ENCODE measurements at places on chromosomes 16 and 17.

DNA sequence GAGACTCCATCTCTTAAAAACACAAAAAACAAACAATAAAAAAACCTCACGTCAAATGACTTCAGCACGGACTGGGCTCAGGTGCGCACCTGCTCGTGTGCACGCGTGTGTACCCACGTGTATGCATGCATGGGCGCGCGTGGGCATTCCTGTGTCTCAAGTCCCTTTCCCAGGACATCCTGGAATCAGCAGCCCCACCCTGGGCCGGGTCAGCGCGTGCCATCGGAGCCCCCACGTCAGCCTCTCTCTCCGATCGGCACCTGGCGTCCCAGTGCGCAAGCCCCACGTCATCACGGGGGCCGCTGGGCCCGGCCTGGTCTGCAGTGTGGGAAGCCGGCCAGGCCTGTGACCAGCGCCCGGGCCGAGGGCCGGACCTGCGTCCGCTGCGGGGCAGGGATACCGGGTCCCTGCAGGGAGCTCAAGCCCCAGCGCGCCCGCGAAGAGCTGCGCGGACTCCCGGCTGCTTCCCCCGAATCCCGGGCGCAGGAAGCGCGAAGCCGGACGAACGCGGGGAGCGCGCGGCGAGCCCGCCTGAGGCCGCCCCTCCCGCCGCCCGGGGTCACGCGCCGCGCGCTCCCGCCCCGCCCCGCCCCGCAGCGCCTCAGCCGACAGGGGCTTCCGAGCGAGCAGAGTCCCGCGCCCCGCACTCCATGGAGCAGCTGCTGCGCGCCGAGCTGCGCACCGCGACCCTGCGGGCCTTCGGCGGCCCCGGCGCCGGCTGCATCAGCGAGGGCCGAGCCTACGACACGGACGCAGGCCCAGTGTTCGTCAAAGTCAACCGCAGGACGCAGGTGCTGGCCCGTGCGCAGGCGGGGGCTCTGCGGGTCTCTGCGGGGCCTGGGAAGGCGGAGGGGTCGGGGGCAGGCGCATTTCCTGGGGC, at the start of gene FN3K:
Gene FN3K, plus strand, starts transcription at position 629 of the 880 bp plus-strand sequence. Its CDS starts 22 bp downstream, at position 651.
- peak; percentile 60 for DNase-seq

- no peak for DNase-seq
These were observed 44.1 kb upstream of the DOC2B start for GRCh38 chr17:225551-225950.

- DNase-seq = no peak
These were observed 1.8 kb downstream of the RUNDC3A start for GRCh38 chr17:44310188-44310587.

GRCh38 chr16:35492225-35492624, 2032.8 kb downstream of the TP53TG3F start:
- DNase-seq = no peak

- DNase-seq = no peak
These were observed 9.4 kb downstream of the ZNF469 start for GRCh38 chr16:88392111-88392510.

DNA sequence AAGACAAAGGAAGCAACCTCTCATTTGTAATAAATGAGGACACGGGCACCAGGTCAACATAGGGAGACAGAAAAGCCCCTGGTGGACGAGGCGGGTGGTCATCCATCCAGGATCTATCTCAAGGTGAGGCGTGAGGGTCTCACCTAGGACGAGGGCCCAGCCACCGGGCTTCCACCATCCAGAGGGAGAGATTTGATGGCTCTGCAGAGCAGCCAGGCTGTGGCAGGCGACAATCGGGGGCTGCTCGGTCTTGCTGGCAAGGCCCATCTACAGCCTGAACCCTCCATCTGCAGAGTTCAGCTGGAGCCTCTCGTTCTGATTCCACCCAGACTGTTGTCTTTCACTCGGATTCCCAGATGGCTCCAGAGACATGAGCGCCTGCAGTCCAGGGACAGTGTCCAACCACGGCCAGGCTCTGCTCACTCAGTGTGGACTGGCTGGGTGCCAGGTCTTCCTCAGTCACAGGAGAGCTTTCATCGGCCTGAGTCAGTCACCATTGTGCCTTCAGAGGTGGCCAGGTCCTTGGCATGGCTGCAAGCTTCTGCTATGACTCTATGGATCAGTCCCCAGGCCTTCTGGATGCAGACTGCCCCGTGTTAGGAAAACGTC, 5.9 kb downstream of the LITAFD start:
- no peak for DNase-seq

GRCh38 chr17:60231691-60232090, 81.9 kb downstream of the CA4 start:
- DNase-seq = no peak

DNA sequence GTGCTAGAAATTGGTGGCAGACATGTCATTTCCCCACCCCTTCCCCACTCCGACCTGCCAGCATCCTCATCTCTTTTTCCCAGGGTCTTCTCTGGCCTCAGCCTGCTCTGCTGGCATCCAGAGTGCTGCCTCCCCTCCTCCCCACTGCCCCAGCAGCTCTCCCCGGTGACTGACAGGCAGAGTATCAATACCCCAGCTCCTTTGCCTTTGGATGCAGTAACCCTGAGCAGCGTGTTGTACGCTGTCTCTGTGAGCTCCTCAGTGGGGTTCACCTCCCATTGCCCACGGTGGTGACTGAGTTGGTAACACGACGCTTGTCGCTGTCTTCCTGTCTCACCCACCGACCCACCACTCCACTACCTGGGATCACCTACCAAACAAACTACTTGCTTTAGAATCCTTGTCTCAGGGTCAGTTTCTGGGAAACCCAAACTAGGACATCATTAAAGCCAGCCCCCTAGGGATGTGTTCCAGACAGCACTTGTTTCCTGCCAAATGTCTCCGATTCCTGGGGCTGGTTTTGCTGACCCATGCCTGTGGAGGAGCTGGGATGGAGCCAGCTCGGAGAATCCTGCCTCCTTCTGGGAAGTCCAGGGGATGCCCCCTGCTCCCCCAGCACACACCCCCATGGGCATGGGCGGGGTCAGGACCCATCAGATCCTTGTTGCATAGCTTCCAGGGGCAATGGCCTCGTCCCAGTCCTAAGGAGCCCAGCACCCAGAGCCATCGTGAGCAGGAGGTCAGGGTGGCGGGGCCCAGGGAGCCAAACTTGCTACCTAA, 8.3 kb upstream of the SBK1 start:
- no peak for DNase-seq

DNA sequence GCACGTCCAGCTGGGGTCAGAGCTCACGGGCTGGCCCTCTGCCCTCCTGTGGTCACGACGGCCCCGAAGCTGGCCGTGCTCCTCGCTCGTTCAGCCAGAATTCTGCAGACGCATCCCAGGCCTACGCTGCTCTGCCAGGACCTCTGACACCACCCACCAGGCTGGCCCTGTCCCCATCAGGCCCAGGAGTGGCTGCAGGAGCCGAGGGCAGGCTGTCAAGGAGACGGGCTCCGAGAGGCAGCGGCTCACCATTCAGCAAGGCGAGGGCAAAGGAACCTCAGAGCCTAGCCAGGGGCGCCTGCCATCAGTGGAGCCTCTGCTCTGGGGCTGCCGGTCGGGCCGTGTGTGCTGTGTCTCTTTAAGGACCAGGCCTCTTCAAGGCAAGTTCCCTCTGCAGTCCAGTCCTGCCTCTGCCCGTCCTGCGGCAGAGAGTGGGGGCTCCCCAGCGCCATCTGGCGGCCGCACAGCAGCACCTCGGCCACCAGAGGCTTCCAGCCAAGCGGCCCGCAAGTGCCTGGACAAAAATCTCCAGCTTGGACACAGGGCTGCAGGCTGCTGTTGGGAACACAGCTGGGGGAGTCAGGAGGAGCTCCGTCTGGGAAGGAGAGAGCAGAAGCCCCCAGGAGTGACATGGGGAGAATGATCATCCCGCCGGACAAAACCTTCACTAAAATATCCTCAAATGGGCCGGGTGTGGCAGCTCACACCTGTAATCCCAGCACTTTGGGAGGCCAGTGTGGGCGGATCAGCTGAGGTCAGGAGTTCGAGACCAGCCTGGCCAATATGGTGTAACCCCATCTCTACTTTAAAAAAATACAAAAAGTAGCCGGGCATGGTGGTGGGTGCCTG, 7.4 kb upstream of the ABR start:
- peak; percentile 86 for DNase-seq

DNA sequence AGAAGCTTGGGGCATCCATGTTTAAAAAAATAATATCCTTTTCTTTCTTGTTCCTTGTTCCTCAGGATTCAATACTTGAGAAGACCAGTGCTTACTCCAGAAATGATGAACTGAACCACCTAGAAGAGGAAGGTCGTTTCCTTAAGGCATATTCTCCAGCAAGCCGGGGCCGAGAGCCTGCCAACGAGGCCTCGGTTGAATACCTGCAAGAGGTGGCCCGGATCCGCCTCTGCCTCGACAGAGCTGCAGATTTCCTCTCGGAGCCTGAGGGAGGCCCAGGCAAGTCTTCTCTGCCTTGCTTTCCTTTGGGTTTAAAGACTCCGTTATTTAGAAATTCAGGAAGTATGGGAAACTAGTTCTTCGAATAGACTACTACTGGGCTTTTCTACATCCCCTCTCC, 42.5 kb upstream of the ENDOV start:
- no peak for DNase-seq

DNA sequence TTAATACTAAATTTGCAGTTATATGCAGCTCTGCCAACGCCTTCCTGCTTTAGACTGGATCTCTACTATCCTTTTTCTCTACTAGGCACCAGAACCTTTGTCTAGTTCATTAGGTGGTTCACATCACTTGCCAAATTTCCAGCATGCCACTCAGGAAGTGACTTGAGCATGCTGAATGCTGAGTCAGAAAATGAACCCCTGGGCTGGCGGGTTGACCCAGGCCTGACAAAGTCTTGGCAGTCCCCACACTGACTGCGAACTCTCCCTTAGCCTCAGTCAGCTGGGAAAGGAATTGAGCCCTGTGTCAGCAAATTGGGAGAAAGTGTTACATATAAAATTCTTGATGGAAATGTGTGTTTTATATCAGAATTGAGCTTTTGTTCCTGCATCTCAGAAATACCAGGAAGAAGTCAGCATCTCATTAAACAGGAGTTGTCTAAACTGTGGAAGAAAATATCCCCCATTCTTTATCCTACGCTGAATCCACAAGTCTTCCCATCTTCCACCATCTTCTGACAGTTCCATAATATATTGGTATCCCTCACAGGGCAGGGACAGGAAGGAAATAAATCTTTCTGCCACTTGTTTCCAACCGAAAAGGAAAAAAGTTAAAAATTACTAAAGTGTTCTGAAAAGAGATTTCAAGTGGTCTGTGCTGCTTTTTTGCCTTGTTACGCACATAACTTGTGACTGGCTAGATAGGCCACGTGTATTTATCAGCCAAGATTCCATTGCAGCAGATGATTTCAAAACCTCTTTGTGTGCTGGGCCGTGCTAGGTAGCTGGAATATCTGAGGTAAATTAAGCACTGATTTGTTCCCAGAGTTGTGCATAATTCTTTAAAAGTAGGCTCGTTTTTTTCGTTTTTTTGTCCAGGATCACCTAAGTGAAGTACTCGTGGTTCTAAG, 16.7 kb upstream of the SLC12A3 start:
- no peak for DNase-seq

GRCh38 chr16:68760671-68761275, 23.7 kb downstream of the CDH1 start:
- DNase-seq = peak; percentile 62

- DNase-seq = peak; percentile 69
These were observed at the start of gene B3GNT9 for GRCh38 chr16:67150833-67151396. Gene B3GNT9, minus strand, starts transcription at chr16:67150998. Its CDS starts 513 bp downstream, at chr16:67150485.

- no peak for DNase-seq
These were observed 124.1 kb downstream of the PRKCA start for GRCh38 chr17:66426397-66427033.

GRCh38 chr16:17683281-17683680, 212.5 kb upstream of the XYLT1 start:
- no peak for DNase-seq

GRCh38 chr16:85573696-85574641, 39.2 kb upstream of the GSE1 start:
- no peak for DNase-seq

DNA sequence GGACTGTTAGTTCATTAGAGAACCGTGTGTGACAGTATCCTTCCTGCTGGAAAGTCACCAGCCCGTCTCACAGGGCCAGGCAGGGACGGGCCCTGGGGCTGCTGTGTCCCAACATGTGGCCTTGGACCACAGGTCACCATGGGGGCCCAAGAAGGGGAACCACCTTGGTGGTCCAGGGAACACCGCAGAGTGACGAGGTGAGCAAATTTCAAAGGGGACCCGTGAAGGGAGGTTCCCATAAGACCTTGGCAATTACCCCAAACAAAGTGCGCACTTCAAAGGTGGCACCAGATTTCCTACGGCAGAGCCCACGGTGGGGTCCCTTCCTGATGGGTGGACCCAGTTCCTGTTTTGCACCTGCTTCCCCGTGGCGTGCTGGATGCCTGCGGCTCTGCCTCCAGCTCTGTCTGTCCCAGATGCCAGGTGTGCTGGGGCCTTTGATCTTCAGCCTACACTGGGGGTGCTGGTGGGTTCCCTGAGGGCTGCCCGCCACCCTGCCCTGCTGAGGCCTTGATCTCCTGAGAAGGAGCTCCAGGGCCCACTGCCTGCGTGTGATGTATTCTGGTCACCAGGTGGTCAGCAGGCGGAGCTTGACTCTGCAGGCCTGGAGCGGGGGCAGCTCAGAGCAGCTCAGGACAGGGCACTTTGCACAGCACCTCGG, 27.0 kb downstream of the SLC7A5 start:
- DNase-seq = no peak

- no peak for DNase-seq
These were observed 76.3 kb upstream of the WSB1 start for GRCh38 chr17:27217631-27218030.

GRCh38 chr16:29745853-29746345, at the start of gene C16orf54:
Gene C16orf54, minus strand, starts transcription at chr16:29745990. Its CDS starts 1,039 bp downstream, at chr16:29744951.
- DNase-seq = peak; percentile 85

GRCh38 chr17:63741408-63742173, at the start of gene STRADA:
Gene STRADA, minus strand, starts transcription at chr17:63741799. Its CDS starts 13,430 bp downstream, at chr17:63728369.
- peak; percentile 99 for DNase-seq

GRCh38 chr17:79330696-79331095, 256.1 kb downstream of the ENGASE start:
- DNase-seq = no peak

DNA sequence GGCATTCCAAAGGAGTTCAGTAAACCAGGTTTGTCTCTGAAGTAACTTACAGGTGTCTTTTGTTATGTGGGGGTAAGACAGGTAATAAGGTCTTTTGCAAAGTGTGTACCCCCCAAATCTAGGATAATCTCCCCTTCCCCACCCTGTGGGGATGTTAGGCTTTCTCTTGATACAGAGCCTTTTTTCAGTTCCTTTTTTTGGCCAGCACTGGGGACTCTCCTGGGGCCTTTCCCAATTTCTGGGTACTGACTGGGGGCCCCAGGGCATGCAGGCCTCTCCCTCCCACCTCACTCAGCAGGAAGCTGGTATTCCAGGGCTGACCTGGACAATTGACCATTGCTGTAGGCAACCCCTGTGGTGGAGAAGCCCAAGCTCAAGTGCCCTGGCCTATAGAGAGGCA, 84.3 kb upstream of the IRX6 start:
- DNase-seq = no peak

DNA sequence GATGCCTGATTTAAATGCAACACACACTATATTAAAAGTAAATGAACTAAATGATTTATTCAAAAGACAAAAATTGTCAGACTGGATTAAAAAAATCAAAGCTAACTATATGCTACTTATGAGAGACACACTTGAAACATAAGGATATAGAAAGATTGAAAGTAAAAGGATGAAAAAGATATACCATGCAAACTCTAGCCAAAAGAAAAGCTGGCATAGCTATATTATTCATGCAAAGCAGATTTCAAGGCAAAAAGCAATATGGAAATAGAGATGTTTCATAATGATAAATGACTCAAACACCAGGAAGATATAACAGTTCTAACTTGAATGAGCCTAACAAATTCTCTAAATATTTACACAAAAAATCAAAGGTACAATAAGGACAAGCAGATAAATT, 149.2 kb downstream of the MYO1D start:
- DNase-seq = no peak

GRCh38 chr17:41801374-41802271, 10.1 kb downstream of the P3H4 start:
- peak; percentile 84 for DNase-seq

Data from activated T-cell treated with anti-CD3 and anti-CD28 coated beads, Interleukin-2, amount 50 U/mL, for 24 hours (primary cell).